ENCODE measurements at places on chromosomes 7 and 10.

DNA sequence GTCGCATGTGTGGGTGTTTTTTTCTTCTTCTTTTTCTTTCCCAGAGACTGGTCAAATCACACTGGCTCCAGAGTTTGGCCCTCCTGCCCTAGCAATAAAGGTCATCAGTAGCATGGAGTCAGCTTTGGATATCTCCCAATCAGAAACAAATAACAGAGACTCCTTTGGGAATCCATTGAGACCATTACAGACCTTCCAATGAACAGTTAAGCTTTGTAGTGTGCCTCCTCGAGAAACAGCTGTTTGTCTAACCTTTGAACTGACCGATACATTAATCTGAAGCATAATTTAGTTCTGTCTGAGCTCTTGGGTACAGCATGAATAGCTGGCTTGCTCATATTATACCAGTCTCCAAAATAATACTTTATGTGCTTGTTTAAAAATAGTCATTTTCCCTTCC, 1103.2 kb downstream of the GATA3 start:
- no peak for DNase-seq

DNA sequence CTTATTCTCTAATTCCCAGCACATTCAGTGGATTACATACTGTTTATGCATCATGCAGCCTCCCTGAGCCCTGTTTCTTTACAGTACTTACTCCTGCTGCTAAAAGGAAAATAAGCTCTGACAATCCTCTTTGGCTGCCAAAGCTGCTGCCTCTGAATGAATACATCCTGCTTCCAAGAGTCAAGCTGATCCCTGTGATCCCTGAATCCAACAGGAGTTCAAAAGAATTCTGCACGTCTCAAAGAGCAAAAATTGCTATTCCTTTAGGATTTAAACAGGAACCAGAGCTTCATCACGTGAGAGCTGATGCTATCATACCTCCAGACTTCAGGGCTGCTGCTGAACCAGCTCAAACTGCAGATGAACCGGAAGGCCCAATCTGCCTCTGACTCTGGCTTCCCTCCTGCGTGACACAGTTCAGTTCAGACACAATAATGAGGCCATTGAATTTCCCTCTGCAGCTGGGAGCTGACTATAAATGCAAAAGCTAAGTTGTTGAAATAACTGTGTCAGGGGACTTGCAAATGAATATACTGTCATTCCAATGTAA, 851.0 kb upstream of the PHF14 start:
- DNase-seq: no peak

DNA sequence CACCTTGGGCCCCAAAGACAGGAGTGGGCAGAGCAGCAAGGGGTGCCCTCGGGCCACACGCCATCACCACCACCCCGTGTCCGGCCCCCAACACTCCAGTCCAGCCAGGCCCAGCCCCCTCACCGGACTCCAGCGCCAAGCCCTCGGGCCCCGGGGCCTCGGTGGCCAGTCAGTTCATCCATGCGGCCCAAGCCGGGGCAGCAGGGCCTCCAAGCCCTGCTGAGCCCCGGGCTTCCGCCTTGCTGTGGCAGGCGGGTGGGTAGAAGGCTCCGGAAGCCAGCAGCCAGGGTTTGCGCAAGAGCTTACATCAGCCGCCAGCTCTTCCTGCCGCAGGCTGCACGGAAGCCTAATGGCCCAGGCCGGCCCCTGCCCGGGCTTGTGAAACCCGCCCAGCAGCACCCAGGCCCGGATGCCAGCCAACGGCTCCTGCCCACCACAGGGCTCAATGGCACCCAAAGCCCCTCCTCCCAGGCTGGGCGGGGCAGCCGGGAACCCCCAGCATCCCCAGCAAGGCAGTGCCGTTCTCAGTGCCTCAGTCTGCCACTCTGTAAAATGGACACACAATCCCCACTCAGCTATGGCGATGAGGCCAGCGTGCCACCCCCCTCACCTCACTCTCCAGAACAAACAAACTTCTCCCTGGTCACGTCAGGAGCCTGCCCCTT, 26.5 kb downstream of the TNRC18 start:
- no peak for DNase-seq

- DNase-seq: no peak
Observed at GRCh38 chr10:72186982-72187330, 28.9 kb upstream of the ANAPC16 start.

DNA sequence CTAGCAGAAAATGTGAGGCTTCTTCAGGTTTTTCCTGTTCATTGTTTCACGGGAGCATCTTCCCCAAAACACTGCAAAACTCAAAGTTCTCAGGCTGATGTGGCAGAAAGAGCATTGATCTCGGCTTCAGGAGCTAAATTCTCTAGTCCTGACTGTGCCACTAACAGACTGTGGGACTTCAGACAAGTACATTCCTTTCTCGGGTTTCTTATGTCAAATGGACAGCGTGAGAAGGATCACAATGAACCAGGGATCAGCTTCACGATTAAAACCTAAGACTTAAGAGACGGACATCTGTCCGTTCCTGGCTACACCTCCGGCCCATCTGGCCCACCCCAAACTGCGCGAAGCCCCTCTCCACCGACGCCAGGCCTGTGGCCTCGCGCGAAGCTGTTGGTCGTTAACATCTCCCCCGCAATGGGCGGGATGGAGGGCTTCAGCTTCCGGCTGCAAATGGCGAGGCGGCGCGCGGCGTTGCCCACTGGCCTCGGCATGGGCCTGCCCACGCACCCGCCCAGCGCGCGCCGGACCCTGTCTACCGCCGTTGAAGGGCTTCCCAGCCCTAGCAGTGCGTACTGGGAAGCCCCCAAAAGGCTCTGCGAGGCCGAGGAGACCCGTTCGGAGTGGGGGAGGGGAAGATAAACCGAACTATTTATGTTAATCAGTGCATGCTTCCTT, 549 bp upstream of the DDX50 start:
- peak; percentile 51 for DNase-seq

GRCh38 chr10:338171-339037, 203.1 kb downstream of the ZMYND11 start:
- no peak for DNase-seq

Data from DMS 273 treated with DMSO at 0.1 percent for 48 hours (cell line).